Transverse colon (tissue), 4 donors: ENCODE measurements at places on chromosomes 13 and 19. TPM values are rescaled to one million over a fixed set of nuclear protein-coding genes. Genes with fewer than 3 reads are reported as not detected.

The KATNAL1 gene
- total RNA-seq = 4.4 TPM

The GAS6 gene
- 166 TPM for total RNA-seq

The SIGLEC9 gene
- total RNA-seq = 2.0 TPM

The CRTC1 gene
- total RNA-seq = 17.6 TPM

GRCh38 chr19:47545061-47545948, 27.6 kb downstream of the ZNF541 start:
- peaks cover 20% of the 10 kb centered on the region for H3K27me3 ChIP-seq
- H3K4me1 ChIP-seq = no peaks in the 10 kb centered on the region
- no peaks in the 10 kb centered on the region for H3K36me3 ChIP-seq
- peak overlapping the region; percentile 2 for H3K4me3 ChIP-seq

DNA sequence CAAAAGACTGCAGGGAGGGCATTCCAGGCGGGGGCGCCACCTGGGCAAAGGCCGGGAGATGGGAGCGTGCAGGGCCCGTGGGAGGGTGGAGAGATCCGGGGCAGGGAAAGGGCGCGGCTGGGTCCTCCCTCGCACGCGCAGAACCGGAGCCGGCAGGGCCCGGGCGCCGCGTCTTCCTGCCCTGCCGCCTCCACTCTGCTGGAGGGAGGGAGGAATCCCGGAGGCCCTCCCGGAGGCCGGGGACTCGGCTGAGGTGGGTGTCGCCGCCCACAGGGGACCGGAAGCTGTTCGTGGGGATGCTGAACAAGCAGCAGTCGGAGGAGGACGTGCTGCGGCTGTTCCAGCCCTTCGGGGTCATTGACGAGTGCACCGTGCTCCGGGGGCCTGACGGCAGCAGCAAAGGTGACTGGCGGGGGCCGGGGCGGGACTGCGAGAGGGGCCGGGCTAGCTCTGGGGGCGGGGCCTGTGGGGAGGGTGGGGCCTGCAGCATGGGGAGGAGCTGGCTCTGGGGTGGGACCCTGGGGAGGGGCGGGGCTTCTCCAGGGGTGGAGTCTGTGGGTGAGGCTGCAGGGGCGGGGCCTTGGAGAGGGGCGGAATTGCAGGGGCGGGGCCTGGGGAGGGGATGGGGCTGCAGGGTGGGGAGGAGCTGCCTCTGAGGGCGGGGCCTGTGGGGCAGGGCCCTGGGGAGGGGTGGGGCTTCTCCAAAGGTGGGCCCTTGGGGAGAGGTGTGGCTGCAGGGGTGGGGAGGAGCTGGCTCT, 51.3 kb downstream of the CELF5 start:
- no peaks in the 10 kb centered on the region for H3K36me3 ChIP-seq
- peaks cover 10% of the 10 kb centered on the region for H3K4me1 ChIP-seq
- peak; percentile 91 for DNase-seq
- peak overlapping the region; percentile 68 for H3K27ac ChIP-seq
- peaks cover 61% of the 10 kb centered on the region for H3K27me3 ChIP-seq

DNA sequence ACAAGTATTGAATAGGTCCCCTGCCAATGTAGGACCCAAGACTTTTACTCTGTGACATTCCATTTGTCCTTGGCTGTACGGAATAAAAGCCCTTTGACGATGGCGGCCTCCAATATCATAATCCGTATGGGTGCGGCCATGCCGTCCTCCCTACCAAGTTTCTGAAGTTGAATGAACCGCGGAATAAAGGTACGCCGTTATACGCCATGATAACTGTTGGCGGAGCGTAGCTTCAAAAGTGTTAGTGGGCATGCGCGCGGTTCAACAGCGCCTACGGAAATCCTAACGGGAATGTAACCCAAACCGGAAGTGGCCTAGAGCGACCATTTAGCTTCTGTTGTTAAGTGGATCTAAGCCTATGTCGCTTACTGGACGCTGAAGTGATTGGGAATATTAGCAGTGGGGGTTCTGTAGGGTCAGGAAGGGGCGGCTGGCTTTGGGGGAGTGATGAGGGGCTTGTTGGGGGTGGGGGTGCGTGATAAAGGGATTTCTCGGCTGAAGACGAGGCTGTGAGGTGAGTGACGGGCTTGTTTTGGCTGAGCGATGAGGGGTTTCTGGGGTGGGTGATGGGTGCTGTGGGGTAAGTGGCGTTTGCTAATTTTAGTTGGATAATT, at the start of gene ZNF175:
ZNF175 (plus strand) TSS at position 322 of the 614 bp plus-strand sequence. CDS start 2,047 bp downstream, outside the sequence.
- H3K4me1 ChIP-seq = peaks cover 18% of the 10 kb centered on the region
- no peaks in the 10 kb centered on the region for H3K27me3 ChIP-seq
- peak within 1 kb of the TSS; percentile 58 for H3K4me3 ChIP-seq

DNA sequence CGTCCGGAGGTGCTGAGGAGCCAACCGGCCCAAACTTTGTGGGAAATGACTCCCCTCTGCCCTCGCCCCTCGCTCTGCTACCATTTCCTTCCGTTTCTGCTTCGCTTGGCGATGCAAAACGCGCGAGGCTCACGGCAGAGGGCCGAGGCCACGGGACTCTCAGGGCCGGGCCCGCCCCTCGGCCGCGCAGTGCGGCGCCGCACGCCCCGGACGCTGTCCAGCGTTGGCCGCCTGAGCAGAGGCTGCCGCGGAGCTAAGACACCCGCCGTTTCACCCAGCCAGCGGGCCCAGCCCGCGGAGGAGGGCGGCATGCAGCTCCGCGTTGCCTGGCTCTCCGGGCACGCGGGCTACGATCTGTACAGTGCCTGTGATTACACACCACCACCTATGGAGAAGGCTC, 2.1 kb upstream of the ZNF578 start:
- H3K4me3 ChIP-seq = no peak overlapping the region
- H3K36me3 ChIP-seq = no peaks in the 10 kb centered on the region
- H3K27me3 ChIP-seq = no peaks in the 10 kb centered on the region
- no peak for DNase-seq
- no peaks in the 10 kb centered on the region for H3K4me1 ChIP-seq
- H3K27ac ChIP-seq = no peak overlapping the region

DNA sequence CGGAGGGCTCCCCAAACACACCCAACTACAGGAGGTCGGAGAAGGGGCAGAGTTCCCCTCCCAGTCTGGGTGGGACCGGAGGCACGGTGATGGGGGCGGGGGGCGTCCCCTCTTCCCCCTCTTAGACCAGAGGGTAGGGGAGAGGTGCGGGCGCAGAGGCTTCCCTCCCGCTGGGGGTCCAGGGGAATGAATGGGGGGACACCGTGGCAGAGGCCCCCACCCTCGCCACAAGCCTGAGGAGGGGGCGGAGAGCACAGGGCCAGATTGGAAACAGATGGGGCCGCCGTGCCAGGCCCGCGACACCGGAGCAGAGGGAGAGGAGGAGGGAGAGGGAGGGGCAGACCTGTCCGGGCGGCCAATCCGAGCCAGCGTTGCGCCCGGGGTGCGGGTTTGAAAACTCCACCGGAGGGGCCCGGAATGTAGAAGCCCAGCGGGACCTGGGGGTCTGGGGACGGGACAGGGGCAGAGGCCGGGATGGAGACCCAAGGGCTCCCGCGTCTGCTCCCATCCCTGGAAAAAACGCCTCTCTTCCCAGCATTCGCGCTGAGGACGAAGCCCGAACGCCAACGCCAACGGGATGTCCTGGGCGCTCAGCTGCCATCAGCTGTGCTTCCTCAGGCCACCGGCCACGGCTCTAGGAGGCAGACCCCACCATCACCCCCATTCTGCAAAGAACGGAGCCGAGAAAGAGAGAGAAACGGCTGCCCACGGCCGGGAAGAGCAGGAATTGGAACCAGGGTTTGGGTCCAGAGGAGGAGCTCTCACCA, 46.8 kb downstream of the PTPRS start:
- peak overlapping the region; percentile 87 for H3K27ac ChIP-seq
- no peak for DNase-seq
- no peaks in the 10 kb centered on the region for H3K36me3 ChIP-seq
- peak overlapping the region; percentile 62 for H3K4me3 ChIP-seq
- H3K27me3 ChIP-seq = peaks cover 29% of the 10 kb centered on the region

DNA sequence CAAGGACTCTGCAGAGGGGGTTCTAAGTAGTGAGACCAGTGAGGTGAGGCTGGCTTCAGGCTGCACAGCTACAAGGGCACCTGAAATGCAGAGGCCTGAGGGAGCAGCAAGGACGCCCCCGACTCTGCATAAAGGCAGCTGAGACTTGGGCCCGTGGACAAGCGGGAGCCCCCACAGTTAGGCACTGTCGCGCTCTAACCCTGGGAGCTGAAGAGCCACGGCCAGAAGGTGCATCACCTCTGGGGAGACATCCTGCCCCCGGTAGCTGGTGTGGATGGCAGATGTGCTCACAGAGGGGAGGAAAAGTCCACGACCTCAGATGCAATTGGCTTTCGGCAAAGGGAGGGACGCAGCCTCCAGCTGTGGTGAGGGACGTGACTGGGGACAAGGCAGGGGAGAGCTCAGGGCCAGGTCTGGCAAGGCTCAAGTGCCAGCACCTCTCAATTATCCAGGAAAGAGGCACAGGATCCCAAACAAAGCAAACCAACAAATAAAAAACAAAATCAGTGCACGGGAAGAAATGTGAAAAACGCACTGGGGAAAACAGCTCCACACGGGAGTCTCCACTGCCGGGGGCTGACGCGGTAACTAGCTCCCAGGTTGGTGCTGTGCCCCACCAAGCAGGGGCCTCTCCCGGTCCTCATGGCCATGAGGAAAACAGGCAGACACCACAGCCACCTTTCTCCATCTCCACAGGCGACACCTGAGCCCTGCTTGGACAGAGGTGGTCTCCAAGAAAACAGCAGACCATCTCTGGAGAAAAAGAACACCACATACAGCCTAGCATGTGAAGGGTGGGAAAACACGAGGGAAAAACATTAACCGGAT, 23.0 kb upstream of the PLPP2 start:
- H3K4me1 ChIP-seq = no peaks in the 10 kb centered on the region
- no peaks in the 10 kb centered on the region for H3K36me3 ChIP-seq
- H3K27me3 ChIP-seq = no peaks in the 10 kb centered on the region
- DNase-seq = no peak

DNA sequence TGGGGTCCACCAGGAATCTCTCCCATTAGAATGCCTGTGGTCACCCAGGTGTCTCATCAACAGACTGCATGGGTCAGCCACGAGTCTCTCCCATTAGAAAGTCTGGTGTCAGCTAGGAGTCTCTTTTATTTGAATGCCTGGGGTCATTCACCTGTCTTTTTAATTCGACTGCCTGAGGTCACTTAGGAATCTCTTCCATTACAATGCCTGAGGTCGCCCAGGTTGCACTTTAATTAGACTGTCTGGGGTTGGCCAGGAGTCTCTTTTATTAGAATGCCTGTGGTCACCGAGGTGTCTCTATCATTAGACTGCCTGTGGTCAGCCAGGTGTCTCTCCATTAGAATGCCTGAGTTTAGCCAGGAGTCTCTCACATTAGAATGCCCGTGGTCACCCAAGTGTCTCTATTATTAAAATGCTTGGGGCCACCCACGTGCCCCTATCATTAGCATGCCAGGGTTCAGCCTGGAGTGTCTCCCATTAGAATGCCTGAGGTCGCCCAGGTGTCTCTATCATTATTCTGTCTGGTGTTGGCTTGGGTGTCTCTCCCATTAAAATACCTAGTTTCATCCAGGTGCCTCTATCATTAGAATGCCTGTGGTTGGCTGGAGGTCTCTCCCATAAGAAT, 1474.3 kb downstream of the UQCRFS1 start:
- H3K4me1 ChIP-seq = no peaks in the 10 kb centered on the region
- no peaks in the 10 kb centered on the region for H3K36me3 ChIP-seq
- no peaks in the 10 kb centered on the region for H3K27me3 ChIP-seq
- H3K27ac ChIP-seq = no peak overlapping the region
- no peak overlapping the region for H3K4me3 ChIP-seq

DNA sequence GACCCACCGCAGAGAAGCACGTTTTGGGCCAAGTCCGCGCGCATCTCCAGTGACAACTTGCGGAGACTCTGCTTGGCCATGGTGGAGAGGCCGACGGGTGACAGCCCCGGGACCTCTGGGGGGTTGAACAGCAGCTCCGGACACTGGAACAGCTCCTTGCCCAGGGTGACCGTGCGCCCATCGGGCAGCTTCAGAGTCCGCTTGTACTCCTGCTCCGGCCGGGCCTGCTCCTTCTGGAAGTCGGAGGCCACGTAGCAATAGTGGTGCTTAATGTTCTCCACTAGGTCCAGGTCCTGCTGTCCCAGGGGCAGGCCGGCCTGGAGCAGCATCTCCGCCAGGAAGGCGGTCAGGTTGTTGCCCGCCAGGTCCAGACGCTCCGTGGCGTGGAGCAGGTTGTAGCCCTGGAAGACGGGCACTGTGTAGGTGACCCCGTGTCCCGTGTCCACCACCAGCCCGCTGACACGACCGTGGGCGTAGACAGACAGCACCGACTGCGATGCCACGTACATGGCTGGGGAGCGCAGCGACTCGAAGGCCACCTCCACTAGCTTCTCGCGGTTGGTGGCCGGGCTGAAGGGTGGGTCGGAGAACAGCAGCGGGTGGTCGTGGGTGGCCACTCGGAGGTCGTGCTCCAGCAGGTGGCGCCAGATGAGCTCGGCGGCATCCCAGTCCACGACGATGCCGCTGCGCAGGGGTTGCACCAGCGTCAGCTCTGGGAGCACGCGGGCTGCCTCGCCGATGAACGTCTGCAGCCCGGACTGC, 743 bp downstream of the ACTL9 start:
- no peaks in the 10 kb centered on the region for H3K4me1 ChIP-seq
- H3K27ac ChIP-seq = no peak overlapping the region
- H3K36me3 ChIP-seq = no peaks in the 10 kb centered on the region
- no peak for DNase-seq

DNA sequence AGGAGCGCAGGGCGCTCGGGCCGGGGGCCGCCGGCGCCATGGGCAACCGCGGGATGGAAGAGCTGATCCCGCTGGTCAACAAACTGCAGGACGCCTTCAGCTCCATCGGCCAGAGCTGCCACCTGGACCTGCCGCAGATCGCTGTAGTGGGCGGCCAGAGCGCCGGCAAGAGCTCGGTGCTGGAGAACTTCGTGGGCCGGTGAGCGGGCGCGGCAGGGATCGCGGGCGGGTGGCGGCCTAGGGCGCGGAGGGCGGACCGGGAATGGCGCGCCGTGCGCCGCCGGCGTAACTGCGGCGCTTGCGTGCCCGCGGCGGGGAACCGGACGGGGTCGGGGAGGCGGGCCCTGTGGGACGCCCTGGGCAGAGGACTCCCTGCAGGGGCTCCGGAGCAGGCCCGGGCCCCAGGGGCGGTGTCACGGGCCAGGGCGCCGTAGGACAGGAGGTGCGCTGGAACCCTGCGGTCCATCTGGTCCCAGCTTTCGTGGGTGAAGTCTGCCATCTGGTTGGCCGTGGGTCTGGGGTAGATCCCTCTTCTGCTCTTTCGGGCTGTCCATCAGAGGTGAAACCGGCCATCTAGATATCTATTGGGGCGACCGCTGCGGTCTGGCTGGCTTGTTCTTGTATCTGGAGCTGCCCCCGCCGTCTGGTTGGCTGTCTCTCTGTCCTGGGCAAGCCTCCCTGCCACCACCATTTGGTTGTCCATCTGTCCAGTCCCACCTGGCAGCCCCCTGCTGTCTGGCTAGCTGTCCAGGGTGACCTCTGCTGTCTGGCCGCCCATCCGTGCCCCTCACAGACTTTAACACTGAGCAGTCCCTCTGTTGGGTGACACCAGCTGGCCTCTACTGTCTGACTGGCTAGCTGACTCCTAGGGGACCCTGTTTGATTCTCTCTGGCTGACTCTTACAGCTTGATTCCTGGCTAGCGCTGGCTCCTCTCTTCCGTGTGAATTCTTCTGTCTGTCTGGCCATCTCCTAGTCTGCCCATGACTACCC, 622 bp downstream of the DNM2 start:
- DNase-seq = peak; percentile 41
- H3K4me1 ChIP-seq = peaks cover 45% of the 10 kb centered on the region
- H3K4me3 ChIP-seq = peak overlapping the region; percentile 100
- H3K27me3 ChIP-seq = no peaks in the 10 kb centered on the region
- H3K36me3 ChIP-seq = no peaks in the 10 kb centered on the region

- H3K27me3 ChIP-seq = no peaks in the 10 kb centered on the region
- peak overlapping the region; percentile 77 for H3K27ac ChIP-seq
- H3K4me1 ChIP-seq = peaks cover 66% of the 10 kb centered on the region
- peak; percentile 46 for DNase-seq
- no peak overlapping the region for H3K4me3 ChIP-seq
Measured at GRCh38 chr13:110525328-110526319, 35.9 kb downstream of the RAB20 start.
